ENCODE measurements at places on chromosomes 6 and 20.

GRCh38 chr6:164085091-164086075 is 670.9 kb downstream of the QKI start:
- no peak for DNase-seq

GRCh38 chr20:57412347-57413029 is 21.3 kb downstream of the RBM38 start:
- no peak for DNase-seq

GRCh38 chr20:41264819-41265218 is 52.7 kb downstream of the ZHX3 start:
- DNase-seq: no peak

DNA sequence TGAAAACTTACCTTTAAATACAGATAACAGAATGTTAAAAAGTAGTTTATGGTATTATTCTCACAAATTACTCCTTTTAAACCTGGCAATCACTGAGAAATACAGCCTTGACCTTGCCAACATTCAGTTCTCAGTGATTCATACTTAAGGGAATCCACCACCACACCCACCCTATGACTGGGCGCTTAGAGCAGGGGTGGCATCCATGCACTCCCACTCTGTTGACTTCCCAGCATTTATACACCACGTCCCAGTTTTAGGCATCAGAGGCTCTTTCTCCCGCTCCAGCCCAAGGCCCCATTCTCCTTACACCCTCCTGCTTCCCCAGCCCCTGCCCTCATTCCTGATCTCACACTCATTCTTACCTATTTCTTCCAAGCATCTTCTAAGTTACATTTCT is 16.3 kb downstream of the TRAF3IP2 start:
- DNase-seq: no peak

- no peak for DNase-seq
Observed at GRCh38 chr6:8814440-8815000, 379.2 kb upstream of the SLC35B3 start.

DNA sequence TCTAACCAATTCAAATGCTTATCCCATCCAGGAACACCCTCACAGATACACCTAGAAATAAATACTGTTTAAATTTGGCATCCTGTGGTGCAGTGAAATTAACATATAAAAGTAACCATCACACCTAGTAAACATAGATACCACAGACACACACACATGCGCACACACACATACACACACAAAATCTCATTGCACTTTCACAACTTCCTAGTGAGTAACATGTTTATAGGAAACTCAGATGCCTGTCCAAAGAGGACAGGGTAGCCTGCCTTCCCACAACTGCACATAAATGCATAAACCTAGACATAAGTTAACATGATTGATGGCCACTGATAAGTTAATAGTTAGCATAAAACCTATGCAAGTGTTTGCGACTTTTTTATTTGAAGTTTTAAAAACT is 56.8 kb downstream of the LRRC1 start:
- no peak for DNase-seq

DNA sequence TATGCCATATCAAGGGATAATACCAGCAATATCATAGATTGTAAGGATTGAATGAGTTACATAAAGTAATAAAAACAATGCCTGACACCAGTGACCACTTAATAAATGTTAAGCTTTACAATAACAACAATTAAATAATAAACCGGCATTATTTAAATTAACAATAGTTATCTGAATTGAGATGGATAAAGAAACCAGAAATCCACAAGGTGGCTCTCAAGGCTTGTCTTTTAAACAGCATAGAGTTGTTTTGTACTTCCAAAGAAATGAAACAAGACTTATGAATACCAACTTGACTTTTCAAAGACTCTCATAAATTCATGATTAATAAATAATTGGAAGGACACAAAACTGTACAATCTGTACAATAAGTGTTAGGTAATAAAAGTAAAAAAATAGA is 203.1 kb downstream of the ASCC3 start:
- no peak for DNase-seq

DNA sequence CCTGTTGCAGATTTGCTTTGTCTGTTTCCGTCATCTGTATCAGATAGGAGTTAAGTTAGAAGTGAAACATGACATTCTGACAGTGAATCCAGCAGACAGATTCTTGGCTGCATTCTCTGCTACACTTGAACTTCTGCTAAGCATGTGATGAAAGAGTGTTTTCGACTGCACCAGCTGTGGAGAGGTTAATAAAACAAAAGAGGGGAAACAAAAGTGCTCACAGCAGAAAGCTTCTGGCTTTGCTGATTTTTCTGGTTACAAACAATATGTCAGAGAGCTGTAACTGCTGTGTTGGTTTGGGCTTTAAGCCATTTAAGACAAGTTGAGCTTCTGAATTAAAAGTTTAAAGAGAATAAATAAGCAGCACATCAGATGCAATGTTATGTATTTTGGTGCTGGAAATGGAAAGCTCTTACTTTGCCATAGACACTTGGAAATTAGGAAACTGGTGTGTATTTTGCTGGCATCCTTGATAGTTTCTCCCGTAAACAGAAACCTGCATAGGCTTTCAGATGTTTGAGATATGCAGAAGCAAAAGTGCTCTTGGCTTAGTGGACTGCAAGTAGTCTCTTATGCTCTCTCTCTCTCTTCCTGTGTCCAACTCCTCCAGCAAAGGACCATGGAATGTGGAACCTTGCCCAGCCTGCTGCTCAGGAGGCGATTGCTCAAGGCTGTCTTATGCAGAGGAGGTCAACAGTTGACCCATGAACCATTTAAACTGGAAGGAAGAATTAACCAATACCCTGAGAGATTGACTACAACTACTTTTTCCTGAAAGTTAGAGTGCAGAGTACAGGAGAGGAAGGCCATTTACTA is 104.9 kb downstream of the RPS12 start:
- DNase-seq: no peak

DNA sequence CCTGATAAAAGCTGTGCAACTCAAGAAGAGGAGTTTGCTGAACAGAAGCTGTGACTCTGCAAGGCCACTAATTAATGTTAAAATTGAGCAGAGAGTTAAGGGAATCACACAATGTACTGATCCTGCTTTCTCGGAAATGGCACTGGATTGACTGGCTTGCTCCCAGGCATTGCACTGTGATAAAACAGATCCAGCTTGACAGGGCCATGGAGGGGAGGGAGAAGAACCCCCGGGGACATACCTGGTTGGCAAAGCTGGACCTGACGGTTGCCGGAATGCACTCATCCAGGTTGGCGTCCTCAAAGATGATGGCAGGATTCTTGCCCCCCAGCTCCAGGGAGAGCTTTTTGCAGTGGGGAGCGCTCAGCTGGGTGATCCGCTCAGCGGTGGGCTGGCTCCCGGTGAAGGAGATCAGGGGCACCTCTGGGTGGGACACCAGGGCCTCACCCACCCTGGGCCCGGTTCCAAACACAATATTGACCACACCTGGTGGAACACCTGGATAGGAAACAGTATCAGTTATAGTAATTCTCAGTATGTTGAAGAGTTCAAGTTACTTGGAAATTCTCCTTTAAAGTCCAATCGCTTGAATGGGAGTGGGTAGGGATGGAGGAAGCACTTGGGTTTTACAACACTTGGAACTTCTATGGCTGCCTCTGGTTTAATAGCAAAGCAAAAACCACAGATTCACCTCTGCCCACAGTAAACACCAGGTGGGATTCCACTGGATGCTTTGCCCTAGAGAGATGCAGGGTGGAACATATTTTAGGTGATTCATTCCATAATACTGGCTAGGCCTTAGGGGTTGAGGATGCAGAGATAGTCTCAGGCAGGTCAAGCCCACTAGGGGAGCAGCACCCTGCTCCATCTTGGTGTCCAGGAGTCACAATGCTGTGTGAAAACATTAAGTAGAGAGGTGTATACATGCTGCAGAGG is 17.1 kb downstream of the ALDH8A1 start:
- DNase-seq: no peak

GRCh38 chr6:97654674-97655073 is 371.7 kb upstream of the MMS22L start:
- no peak for DNase-seq

DNA sequence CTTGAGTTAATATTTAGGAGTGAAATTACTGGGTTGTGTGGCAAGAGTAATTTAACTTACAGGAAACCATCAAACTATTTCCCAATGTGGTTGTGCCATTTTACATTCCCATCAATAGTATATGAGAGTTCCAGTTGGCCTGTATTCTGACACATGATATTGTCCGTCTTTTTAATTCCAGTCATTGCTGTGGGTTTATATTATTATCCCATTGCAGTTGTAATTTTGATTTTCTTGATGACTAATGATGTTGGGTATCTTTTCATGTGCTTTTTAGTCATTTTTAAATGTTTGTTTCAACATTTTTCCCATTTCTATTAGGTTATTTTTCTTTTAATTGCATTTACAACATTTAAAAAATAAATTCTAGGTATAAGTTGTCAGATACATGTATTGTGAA is 614.0 kb downstream of the UTRN start:
- DNase-seq: no peak

GRCh38 chr6:123529843-123530242 is 106.9 kb downstream of the TRDN start:
- DNase-seq: no peak

DNA sequence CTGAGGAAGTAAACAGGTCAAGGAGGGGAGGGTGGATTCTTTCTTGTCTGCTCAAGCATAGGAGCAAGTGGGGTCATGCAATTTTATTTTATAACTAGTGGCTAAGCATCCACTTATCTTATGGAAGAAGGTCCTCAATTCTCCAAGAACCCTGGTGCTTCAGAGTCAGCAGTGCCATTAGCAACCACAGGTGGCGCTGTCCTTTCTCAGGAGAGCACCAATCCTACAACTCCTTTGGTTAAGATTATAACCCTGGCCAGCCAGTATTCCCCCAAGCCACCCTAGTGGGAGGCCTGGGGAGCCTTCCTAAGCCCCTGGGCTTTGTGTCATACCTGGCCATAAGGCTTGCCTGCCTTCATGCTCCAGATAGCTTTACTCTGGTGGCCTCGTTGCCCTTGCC is 60.7 kb downstream of the PCSK2 start:
- no peak for DNase-seq

- DNase-seq: no peak
Observed at GRCh38 chr6:77368660-77369313, 94.5 kb downstream of the HTR1B start.

DNA sequence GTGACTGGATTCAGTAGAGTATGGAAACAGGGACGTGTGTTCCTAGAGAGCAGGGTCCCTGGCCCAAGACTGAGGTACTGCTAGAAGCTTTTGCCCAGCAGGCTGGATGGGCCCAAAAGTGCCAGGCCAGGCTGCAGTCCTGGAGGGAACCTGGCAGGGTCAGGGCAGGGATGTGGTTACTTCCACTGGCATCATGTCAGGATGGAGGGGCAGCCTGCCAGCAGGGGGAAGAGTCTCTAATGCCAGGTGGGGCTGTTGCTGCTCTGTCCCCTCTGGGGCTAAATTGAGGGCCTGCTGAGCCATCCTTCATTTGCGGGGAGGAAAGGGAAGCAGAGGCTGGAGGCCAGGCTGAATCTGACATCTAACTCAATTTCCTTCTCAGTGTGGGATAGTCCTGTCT is 17.2 kb downstream of the ZDHHC14 start:
- no peak for DNase-seq

DNA sequence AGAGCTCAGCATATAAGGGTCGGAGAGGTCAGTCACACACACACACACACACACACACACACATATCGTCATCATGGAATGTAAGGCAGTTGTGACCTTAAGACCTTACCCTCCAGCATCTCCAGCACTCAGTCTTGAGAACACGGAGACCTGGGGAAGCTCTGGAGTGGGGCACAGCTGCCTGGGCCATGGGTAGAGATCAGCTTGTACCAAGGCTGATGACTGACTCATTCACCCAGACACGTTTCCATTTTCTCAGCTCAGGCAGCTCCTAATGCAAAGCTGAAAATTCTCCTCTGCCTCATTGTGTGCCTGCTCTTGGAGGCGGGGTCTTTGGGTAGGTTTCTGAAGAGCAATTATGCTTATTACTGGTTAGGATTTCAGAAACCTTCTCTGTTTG is 38.3 kb upstream of the PDYN start:
- no peak for DNase-seq

DNA sequence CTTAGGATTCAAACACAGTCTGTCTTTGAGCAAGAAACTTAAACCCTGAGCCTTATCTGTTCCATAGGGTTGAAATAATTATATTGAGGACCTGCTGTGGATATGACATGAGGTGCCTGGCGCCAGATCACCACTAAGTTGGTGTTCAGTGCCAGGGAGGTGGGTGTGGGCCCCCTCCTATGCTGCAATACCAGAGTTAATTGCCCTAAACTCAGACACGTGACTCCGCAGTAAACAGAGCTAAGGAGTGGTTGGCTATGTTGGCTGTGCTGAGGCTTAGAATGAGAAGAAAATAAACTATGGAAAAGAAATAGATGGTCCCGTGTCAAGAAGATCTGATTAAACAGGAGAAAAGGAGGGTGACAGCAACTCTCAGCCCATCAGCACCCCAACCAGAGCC is 419.4 kb upstream of the JARID2 start:
- DNase-seq: no peak
